ENCODE measurements at places on chromosomes 7 and 10.

DNA sequence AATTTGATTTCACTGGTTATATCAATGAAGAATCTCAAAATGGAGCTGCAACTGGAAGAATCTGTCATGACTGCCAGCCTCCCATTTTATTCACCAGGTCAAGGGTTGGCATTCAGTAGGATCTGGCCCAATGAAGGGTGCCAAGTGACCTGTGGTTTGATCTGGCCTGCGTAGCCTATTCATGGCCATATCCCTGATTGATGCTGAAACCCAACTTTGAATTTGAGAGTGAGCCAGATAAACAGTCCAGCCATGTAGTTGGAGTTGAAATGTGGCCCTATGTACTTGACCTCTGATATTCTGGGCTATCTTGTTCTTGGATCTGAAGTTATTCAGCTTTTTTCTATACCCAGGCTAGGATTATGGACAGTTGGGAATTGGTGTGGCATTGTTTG is 1.5 kb downstream of the MKLN1 start:
- no peak for DNase-seq

DNA sequence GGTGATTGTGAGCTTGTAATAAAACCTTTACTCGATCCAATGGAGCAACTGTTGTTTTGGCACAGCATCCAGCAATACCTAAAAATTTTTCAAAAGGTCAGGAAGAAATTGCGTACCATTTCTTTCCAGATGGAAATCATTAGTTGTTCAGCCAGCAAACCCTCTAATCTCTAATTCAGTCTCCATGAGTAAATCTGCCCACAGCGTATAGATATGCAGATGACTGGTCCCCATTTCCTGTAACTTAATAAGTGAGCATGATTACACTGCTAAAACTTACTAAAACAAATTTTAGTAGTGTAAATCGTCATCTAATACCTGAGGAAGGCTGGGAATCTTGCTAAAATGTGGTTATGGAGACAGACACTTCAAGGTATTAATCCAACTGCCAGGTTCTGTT is 10.6 kb downstream of the SLC25A16 start:
- DNase-seq, result no peak

- no peak for DNase-seq
Measured at GRCh38 chr7:91247500-91247899, 16.7 kb upstream of the FZD1 start.

- no peak for DNase-seq
Measured at GRCh38 chr10:9560976-9561375, 1456.7 kb upstream of the CELF2 start.

GRCh38 chr7:73572767-73573186 is 5.6 kb downstream of the TBL2 start:
- DNase-seq, result no peak

GRCh38 chr10:69499726-69500689 is 48.7 kb downstream of the TSPAN15 start:
- no peak for DNase-seq

- DNase-seq, result no peak
Measured at GRCh38 chr7:151705636-151706276, 171.2 kb downstream of the PRKAG2 start.

- DNase-seq, result no peak
Measured at GRCh38 chr10:63057509-63057908, 75.6 kb upstream of the NRBF2 start.

DNA sequence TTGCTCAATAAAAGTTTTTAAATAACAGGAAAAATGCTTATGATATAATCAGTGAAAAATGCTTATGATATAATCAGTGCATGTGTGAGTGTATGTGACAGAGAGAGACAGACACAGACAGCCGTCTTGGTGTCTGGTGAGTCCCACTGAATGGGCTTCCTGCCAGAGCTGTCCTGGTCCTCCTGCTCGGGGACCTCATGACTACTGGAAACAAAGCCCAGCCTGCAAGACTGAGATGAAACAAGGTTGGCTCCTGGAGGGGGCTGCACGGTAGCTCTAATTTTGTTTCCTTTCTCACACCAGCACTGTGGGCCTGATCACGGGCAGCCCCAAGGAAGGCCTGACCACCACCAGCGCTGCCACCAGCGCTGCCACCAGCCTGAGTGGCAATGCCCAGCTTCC is 57.3 kb downstream of the NRP1 start:
- no peak for DNase-seq

- no peak for DNase-seq
Measured at GRCh38 chr7:55369427-55370400, 4.6 kb downstream of the LANCL2 start.

- DNase-seq, result no peak
Measured at GRCh38 chr10:74293686-74294371, 142.8 kb downstream of the ADK start.

DNA sequence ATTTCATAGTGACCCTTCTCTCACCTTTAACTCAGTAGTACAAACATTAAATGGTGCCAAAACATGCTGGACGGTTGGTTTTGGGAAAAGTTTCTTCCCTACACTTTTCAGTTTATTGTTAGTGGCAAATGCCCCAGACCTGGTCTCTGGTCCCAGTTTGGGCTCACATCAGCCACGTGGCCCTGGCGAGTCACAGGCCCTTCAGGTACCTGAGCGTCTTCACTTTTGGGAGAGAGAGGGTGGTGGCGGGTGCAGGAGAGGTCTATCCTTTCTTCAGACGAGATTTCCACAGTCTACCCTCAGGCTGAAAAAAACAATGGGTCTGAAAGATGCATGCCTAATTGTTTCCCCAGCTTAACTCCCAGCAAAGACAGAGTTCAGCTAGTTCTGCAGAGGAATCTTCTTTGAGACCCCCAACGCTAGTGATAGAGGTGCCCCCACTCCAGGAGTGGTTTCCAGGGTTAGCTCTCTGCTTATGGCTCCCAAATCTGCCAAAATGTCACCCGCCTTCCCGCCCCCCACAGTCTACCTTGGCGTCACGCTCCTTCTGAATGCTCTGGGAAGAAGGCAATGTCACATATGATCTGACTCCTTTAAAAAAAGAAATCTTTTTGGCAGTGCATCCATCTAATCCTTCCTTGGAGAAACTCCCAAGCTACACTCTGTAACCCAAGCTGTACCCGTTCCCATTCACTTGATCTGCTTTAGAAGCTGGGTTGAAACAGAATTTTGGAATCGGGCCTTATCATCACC is 384.8 kb upstream of the FOXK1 start:
- DNase-seq, result no peak

GRCh38 chr7:51311166-51311565 is 5.4 kb downstream of the COBL start:
- DNase-seq, result no peak

DNA sequence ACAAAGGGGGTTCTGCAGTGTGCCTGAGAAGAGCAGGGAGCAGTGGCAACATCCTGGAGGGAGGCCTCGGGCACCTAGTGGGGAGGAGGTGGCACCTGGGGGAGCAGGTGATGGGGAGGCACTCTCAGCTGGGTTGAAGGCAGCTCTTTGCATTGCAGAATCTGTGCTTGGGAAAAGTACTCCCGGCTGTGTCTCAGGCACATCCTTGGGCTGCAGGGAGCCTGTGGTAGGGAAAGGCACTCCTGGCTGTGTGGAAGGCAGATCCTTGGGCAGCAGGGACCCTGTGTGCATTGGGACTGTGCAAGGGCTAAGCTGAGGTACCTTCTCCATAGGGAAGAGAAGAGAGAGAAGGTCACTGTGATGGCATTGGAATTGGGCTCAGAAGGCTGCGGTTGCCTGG is 52.8 kb upstream of the ANTXRL start:
- DNase-seq, result no peak

DNA sequence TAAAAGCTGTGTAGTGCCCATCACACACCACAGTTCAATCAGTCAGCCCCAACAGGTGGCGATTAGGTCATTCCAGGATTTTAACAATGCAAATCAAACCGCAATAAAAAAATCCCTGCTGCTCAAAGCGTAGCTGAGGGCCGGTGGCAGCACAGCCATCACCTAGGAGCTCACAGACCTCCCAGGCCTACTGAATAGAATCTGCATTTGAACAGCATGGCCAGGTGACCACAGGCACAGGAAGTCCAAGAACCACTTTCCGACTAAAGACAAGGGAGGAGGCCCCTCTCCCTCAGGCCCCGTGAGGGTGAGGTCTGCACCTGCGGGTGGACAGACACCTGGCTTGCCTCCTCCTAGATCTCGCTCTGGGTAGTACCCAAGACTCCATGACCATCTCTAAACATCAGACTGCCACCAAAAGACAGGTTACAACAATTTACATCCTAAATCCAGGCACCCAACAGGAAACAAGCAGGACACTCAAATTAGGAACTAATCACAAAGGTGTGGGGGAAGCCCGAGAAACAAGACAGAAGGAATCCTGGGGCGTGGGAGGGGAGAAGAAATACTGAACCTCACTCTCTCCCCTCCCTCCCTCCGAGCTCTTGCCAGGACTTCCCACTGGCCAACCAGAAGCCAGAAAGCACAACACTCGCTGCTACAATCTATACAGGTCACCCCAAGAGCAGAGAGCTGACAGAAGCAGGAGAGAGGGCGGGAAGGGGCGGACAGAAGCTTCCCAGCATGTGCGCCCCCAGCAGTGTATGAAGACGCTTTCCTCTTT is 19.2 kb downstream of the GNA12 start:
- DNase-seq, result no peak

DNA sequence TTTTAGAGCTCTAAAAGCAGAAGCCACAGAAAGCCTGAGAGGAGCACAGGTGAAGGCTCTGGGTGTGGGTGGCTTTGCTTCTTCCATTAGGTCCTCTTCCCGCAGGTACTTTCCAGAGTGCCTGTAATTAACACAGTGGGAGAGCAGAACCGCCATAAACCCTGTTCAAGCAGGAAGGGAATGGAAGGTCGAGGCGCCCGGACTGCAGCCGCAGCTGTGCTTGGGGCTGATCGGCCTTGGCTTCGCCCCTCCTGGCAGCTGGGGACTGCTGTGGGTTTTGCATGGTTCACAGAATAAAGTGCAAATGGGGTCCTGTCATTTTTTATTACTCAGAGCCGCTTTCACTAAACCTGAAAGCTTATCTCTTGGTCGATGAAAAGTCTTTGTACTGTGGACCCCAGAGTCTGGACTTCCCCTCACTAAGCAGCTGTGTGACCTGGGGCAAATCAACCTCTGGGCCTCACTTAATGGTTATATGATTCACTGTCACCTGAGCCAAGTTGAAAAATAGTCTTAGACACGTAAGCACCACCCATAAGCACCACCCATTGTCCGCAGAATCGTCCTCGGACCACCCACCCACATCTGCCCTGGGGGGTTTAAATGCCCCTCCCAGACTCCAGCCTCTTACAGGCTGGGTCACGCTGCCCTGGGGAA is 100.9 kb downstream of the XRCC2 start:
- DNase-seq, result no peak

DNA sequence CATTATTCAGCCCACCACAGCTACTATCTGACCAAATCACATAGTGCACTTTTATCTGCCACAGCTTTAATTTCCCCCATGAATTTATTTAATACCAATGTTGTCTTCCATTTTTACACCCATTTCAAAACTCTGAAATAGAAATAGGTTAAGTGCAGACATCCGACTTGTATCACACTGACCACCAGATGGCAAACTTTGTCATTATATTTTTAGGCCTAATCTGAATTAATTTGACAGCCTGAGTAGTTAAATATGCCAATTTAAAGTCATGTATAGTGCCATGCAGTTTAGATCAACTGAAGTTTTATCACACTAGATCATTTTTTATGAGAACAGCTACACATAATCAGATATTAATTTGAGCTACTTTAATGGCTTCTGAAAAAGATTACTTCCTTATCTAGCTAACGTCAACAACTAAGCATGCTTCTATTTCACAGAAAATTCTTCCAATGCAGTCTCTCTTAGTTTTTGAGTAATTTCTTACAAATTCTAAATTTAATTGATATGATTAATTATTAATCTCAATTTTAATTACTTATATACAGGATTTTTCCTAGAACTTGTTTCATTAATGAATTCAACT is 566.4 kb downstream of the GFRA1 start:
- DNase-seq, result no peak

DNA sequence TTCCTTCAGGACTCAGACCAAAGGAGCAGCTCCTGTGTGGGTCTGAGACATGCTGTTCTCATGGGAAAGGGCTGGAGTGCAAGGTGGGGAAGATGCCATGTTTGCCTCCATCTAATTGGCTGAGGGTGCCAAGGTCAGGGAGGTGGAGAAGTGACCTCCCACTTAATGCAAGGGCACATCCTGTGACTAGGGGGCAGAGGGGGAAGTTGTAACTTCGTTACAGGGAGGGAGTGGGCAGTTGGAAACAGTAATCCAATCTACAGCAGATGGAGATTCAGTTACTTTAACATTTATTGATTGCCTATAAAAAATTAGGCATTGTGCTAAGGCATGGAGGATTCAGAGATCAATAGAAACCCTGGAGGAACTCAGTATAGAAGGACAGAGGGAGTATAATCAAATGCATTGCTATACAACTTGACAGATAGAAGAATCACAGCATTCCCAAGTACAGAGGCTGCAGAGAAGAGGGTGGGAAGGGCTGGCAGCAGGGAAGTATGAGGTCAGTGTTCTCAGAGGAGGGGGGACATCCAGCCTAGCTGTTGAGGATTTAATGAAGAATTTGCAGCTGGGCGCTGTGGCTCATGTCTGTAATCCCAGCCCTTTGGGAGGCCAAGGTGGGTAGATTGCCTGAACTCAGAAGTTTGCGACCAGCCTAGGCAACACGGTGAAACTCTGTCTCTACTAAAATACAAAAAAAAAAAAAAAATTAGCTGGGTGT is 75.9 kb downstream of the CCNY start:
- no peak for DNase-seq

- no peak for DNase-seq
Measured at GRCh38 chr7:133124974-133125373, 43.1 kb upstream of the CHCHD3 start.

DNA sequence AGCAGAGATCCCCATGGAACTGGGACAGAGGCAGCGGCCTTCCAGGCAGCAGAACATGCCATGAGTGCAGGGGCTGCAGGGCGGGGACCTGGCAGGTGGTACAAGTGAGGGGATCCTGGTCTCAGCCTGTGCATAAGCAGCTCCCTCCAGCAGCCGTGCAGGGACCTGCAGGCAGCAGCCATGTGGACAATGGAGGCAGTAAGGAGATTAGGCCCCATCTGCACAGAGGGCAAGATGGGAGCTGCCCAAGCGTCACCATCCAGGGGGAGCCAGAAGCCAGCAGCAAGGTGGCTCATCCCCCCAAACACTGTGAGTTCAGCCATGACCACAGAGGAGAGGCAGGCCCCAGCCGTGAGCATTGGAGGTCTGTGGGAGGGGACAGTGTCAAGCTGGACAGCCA is 3.1 kb downstream of the DDC start:
- DNase-seq, result no peak

- no peak for DNase-seq
Measured at GRCh38 chr10:132838346-132838970, 52.5 kb upstream of the NKX6-2 start.

GRCh38 chr10:16505161-16505560 is 16.5 kb downstream of the C1QL3 start:
- DNase-seq, result no peak
